Brain pericyte (primary cell): ENCODE measurements at places on chromosomes 3 and 15.

GRCh38 chr3:119664850-119665379 lies 4.5 kb upstream of the POPDC2 start:
- no peak for DNase-seq

GRCh38 chr3:30805695-30806094 lies 88.8 kb downstream of the GADL1 start:
- no peak for DNase-seq

DNA sequence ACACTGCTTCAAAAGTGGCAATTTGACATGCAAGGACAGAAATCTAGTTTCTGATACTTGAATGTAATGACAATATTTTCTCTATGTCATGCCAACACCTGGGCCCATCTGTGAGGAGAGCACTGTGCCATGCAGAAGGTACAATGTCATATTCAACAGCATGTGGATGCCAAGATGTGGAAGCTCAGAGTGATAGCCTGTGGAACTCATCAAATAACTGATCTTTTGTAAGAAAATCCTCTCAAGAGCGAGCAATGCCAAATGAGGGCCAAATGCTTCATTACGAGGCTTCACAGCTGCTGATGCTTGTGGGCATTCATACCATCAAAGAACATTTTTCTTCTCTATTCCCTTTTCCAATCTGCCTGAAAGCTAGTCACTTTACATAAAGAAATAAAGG lies 95.1 kb downstream of the ROBO1 start:
- DNase-seq, result no peak

DNA sequence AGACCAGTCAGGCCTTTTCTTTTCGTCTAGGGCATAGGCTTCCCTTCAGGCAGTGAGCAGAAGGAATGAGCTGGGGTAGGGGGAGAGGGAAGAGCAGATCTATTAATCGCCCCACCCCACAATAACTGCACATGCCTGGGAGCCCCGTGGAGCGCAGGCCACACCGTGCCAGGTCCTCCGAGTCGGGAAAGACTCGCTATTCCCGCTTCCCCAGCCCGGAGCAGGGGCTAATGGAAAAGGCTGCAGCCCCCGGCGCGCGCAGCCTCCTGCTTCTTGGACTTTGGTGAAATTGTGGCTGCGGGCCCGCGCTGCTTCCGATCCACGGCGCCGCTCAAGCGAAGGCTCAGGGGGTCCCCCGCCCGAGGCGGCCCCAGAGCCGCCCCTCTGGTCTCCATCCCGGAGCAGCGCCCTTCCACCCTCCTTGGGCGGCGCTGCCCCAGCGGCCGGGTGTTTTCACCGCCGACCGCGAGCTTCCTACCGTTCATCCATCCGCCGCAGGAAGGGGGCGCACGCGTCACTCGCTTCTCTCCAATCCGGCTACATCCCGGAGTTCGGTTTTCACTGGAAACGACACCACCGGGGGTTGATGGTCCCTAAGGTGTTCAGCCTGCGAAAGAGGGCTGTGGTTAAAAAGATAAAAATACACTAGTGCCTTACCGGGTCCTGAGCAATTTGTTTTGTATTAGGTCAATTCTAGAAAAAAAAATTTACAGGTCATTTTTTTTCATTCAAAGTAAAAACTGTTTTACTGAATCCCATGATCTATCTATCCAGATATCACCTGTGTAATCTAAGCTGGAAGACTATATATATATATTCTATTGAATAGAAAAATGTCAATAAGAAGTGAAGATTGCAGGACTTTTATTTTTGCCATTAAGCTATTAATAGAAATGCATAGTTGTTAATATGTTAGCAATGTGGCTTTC lies 4.4 kb upstream of the SYNM start:
- DNase-seq, result no peak

DNA sequence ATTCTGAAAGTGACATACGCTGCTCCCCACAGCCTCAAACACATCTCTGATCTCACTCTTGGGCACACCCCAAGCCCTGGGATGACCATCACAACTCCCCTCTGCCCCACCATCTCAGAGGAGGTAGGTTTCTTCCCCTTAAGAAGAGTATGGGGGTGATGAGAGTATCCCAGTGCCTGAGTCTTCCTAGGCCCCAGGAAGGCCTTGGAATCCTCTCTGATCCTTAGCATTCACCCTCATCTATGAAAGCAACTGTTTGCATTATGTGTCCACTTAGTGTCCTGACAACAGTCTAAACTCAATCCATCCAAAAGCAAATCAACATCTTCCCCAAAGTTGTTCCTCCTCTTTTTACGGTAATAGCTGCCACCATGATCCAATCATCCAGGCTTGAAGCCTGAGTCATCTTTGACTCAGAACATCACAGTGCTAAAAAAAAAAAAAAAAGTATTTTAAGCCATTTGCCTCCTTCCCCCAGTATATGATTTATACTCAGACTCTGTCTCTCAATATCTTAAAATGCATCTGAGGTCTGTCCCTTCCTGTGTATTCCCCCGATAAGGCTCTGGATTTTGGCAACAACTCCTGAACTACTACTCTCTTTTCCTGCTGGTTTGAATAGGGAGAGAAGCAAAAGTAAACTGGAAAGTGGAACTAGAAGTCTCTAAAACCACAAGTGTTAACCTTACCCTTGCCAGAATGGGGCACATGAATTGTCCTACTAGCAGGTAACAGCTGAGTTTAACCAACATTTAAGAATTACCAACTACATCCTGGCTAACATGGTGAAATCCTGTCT lies 22.5 kb downstream of the POPDC2 start:
- no peak for DNase-seq

- DNase-seq, result no peak
Measured at GRCh38 chr3:62233065-62233464, 140.3 kb downstream of the FEZF2 start.

DNA sequence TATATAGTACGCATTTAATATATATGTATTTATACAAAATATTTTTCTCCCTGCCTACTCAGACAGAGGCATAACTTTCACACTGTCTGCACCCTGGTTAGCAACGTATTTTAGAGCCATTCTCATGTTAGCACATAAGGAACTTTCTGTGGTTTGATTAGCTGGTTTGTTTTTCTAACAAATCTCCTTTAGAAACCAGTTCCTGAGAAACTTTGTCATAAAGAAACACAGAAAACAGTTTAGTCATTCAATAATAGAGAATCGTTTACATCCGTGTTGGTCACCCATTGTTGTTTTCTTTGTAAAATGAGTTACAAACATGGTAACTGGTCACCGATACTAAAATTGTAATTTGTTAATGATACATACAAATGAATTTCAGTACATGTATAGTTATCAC lies 5.9 kb upstream of the NGRN start:
- no peak for DNase-seq

DNA sequence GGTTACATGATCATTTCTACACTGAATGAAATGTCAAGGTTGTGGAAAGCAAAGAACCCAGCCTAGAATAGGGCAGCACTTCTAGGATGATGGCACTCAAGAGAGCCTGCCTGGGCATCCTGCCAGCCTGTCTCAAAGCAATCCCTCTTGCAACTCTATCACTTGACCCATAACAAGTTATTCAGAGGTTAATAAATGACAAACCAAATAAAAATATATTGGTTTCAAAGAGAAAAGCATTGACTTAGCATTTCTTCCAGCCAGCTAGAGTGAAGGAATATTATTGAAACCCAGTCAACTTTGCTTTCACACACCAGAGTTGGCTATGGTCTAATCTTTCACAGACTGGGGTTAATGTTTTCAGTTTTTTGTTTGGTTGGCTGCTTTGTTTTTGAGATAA lies 214.6 kb upstream of the UBE2E2 start:
- no peak for DNase-seq

DNA sequence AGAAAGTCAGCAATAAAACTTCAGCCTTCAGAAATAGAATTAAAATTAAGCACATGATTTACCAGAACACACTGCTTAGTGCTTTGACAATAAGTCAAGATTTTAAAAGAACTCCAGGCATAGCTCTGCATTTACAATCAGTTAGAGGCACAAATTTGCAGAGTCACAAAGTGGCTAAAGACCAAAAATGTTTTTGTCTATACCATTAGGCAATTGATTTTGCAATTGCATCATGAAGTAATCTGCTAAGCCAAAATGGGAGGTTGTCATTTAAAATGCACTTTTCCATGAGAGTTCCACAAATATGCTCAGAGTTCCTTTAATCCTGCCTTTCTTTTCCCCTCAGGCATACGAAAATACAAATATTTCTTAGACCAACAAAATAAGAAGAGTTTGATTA lies 10.1 kb upstream of the DCP1A start:
- DNase-seq, result no peak

DNA sequence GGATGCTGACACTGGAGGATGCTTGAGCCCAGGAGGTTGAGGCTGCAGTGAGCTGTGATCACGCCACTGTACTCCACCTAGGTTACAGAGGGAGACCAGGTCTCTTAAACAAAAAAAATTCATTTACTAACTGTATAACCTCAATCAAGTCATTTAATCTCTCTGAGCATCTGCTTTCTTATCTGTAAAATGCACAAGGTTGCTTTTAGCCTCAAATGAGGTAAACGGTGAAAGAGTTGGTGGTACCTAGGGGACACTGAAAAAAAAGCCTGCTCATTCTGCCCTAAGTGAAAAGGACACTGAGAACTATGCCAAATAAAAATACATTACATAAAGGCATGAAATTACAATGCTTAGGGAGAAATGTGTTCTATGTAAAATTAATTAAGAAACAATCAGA lies 3.4 kb downstream of the PP2D1 start:
- DNase-seq, result no peak

GRCh38 chr3:174094669-174095068 lies 697.1 kb downstream of the NLGN1 start:
- DNase-seq, result no peak

DNA sequence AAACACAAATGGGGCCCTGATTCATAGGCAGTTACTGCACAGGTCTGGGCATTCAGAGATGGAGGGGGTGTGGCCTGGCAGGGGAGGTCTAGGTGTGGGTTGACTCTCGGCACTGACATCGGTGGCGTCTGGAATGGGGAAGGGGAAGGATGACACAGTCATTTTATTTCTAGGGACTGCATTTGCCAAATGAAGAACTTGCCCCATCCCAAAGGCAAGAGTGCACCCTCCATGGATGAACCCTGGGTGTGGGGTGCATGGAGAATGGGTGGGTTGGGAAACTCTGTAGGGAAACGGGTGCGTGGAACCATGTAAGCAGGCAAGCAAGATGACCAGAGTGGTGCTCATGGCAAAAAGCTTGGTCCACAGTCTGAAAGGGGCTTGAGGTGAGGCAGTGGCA lies 24.5 kb downstream of the SLC6A20 start:
- no peak for DNase-seq

- DNase-seq, result no peak
Measured at GRCh38 chr3:119534296-119534695, 25.1 kb downstream of the CD80 start.

GRCh38 chr3:72384602-72385001 lies 463.6 kb downstream of the SHQ1 start:
- DNase-seq, result no peak

- no peak for DNase-seq
Measured at GRCh38 chr3:178369811-178370210, 166.4 kb upstream of the KCNMB2 start.
